T-helper 17 cell (primary cell): ENCODE measurements at places on chromosomes 7 and 10.

DNA sequence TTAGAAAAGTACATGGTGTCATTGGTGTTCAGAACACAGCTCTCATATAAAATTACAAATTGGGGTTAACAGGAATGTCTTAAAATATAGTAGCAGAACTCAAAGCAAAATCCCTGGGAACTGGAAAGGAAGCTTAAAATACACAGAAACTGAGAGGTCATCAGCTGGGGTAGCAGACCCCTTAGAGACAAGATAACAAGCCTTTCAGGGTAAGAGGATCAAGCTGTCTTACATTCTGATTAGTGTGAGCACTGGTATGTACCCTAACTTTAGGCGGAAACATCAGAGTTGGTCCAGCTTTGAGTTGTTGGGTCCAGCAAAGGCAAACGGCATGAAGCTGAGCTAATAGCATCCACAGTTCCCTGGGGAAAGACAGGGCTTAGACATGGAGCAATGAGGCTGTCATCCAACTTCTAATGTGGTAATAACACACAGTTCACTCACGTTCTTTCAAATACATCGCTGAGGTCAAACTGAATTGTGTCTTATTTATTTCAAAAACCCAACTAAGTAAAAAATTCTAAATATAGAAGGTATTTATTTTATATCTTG is 32.6 kb downstream of the ARHGAP21 start:
- DNase-seq = no peak
- no peaks in the 10 kb centered on the region for H3K36me3 ChIP-seq
- no peak overlapping the region for H3K4me3 ChIP-seq

DNA sequence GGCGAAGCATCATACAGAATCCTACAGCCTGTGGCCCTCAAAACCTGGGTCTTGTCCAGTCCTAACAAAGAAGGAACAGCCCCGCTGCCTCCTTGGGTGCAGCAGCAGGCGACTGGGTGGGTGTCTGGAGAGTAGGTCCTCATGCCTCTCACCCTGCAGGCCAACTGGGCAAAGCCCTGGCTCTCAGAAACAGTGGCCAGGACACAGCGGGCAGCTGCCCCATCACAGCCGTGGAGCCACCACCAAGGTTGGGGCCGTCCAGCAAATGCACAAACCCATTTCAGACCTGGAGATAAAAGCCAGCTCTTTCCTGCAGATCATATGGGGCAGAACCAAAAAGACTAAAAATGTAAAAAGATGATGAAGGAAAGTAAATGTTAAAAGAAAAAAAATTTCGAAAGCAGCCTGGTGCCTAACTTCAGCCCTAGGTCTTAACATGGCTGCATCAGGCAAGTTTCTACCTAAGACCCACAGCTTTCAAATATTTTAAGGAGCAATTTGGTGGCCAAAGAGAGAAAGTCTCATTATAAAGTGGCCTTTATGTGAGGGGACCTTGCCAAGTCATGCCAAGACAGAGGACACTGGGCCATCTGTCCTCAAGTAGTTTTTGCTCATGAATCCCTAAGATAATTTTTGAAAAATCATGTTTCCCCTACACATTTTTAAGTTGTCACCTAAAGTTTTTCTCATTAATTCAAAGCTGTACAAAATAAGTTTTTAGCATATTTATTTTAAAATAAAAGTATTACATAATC is 142.1 kb downstream of the PAXIP1 start:
- no peak overlapping the region for H3K4me3 ChIP-seq
- H3K36me3 ChIP-seq = no peaks in the 10 kb centered on the region
- no peak for DNase-seq
- peaks cover 21% of the 10 kb centered on the region for H3K27me3 ChIP-seq

DNA sequence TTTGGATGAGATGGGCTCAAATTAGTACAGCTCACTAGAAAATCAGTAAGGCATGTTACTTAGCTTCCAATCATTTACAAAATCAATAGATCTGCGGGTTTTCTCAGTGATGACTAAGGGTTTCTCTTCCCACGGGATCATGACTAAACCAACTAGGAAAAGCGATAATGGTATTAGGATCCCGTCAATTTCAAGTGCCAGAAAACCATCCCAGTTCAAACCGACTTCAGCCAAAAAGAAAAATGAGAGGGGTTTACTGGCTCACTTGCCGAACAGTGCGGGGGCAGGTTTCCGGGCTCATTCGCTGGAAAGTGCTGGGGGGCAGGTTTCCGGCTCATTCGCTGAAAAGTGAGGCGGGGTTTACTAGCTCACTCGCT is 62.1 kb upstream of the LYZL2 start:
- DNase-seq = no peak
- H3K4me3 ChIP-seq = no peak overlapping the region
- H3K36me3 ChIP-seq = no peaks in the 10 kb centered on the region
- H3K4me1 ChIP-seq = peaks cover 10% of the 10 kb centered on the region
- peaks cover 16% of the 10 kb centered on the region for H3K27me3 ChIP-seq

- no peak overlapping the region for H3K27ac ChIP-seq
- no peak for DNase-seq
- H3K4me1 ChIP-seq = peaks cover 2% of the 10 kb centered on the region
- H3K27me3 ChIP-seq = no peaks in the 10 kb centered on the region
These were observed 28.7 kb downstream of the PITRM1 start for GRCh38 chr10:3143791-3144434.

DNA sequence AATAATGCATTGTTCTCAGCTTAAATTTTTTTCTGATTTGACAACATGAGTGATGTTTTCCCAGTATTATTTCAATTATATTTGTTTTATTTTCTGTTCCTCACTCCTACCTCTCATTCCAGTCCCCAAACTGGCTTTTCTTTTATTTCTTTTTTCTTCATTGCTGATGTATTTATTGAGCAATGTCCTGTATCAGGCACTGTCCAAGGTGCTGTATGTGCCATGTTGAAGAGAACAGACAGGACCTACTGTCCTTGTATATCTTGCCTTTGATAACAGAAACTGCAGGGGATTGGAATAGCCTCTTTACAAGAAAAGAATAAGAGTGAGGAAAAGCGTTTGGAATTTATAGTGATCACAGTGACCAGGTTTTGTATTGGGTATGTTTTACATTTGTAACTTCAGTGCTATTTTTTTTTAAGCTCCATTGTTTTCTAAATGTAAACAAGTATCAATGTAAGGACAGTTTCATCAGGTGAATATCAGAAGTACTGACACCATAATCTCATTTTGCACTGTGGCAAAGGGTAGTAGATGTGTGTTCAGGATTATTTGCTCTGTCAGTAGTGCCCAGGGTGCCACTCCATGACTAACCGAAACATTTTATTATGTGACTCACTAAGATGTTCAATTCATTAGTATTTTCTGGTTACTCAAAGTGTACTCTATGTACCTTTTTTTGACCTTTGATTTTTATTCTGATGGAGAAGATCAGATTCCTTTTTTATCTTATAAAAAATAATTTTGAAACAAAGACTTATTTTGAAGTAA is 15.6 kb upstream of the CLDN12 start:
- H3K36me3 ChIP-seq = peaks cover 7% of the 10 kb centered on the region
- no peak overlapping the region for H3K27ac ChIP-seq
- H3K4me1 ChIP-seq = peaks cover 3% of the 10 kb centered on the region
- no peaks in the 10 kb centered on the region for H3K27me3 ChIP-seq
- no peak overlapping the region for H3K4me3 ChIP-seq

DNA sequence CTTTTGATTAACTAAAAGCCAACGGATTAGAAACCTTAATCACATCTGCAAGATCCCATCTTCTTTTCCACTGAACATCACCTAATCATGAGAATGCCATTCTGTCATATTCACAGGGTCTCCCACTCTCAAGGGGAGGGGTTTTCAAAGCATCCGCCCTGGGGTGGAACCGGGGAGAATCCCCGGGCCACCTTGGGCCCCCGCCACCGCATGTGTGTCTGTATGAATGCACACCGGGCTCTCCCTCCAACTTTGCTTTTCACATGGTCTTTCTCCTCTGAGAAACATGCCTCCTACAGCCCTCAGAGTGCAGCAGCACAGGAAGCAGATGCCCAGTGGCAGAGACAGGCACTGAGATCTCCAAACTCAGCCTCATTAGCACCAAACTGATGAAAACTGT is 233.2 kb upstream of the PPP2R2D start:
- H3K4me1 ChIP-seq = no peaks in the 10 kb centered on the region
- no peak overlapping the region for H3K4me3 ChIP-seq
- no peaks in the 10 kb centered on the region for H3K27me3 ChIP-seq
- H3K36me3 ChIP-seq = peaks cover 3% of the 10 kb centered on the region

GRCh38 chr10:34736976-34737771 is 77.9 kb downstream of the PARD3 start:
- no peak overlapping the region for H3K27ac ChIP-seq
- H3K36me3 ChIP-seq = peaks cover 4% of the 10 kb centered on the region
- H3K27me3 ChIP-seq = peaks cover 38% of the 10 kb centered on the region
- DNase-seq = no peak

GRCh38 chr10:94251098-94251497 is 111.6 kb downstream of the NOC3L start:
- H3K4me1 ChIP-seq = no peaks in the 10 kb centered on the region
- peaks cover 51% of the 10 kb centered on the region for H3K27me3 ChIP-seq

DNA sequence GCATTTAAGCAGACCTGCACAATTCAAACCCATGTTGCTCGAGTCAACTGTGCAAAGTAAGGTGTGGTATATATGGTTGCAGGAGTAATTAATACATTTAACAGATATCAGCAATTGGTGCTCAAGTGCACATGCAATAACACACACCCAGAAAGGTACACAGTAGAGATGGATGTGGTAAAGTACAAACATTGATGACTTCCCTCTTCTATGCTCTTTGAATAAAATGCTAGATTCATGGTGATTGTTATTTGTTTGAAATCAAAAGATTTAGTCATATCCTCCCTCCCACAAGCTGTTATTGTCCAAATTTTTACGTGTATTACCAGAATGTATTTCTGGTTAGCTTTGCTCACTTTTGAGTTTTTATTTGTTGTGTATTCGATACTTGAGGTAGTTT is 262.0 kb upstream of the CSTF2T start:
- peak overlapping the region; percentile 45 for H3K4me3 ChIP-seq
- H3K36me3 ChIP-seq = no peaks in the 10 kb centered on the region
- H3K27me3 ChIP-seq = peaks cover 58% of the 10 kb centered on the region

DNA sequence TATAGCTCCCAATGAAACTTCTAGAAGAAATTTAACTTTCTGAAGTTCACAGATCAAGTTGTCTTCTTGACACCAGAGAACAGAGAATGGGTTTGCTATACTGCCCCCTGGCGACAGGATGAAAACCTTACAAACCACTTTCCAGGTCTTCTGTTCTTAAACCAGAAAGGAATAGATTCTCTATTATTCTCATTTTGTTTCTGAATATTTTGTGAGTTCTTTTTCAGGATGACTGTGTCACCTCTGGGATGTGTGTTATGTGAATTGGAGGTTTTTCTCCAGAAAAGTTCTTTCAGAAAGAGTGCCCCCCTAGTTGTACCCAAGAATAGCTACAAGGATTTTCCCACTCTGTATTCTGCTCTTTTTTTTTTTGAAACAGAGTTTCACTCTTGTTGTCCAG is 6.3 kb downstream of the IFT22 start:
- no peak for DNase-seq
- no peaks in the 10 kb centered on the region for H3K36me3 ChIP-seq
- H3K4me3 ChIP-seq = no peak overlapping the region
- peaks cover 2% of the 10 kb centered on the region for H3K4me1 ChIP-seq
- H3K27ac ChIP-seq = no peak overlapping the region

GRCh38 chr10:69123306-69123746 is 652 bp upstream of the VPS26A start:
- no peaks in the 10 kb centered on the region for H3K27me3 ChIP-seq
- H3K36me3 ChIP-seq = no peaks in the 10 kb centered on the region
- H3K4me3 ChIP-seq = peak overlapping the region; percentile 95
- no peak for DNase-seq
- H3K4me1 ChIP-seq = peaks cover 7% of the 10 kb centered on the region

DNA sequence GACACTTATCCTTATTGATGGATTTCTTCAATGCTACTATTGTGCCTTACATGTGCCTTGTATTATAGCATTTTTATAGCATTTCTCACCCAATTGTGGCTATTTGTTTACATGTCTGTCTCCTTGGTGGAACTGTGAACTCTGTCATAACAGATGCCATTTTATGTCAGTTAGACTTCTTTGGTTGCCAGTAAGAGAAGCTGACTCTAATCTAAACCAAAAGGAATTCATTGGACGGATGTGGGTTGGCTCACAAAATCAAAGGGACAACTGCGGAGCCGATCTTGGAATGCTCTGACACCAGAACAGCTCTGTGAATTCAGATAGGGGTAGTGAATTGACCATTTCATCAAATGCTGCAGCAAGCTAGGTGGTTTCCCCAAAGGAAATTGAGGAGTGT is 15.0 kb downstream of the GARIN1A start:
- DNase-seq = no peak
- peaks cover 3% of the 10 kb centered on the region for H3K27me3 ChIP-seq
- H3K4me1 ChIP-seq = peaks cover 3% of the 10 kb centered on the region
- no peak overlapping the region for H3K4me3 ChIP-seq

GRCh38 chr10:129607607-129608109 is 140.6 kb downstream of the MGMT start:
- no peak for DNase-seq
- H3K4me1 ChIP-seq = peaks cover 3% of the 10 kb centered on the region
- H3K36me3 ChIP-seq = peaks cover 6% of the 10 kb centered on the region

DNA sequence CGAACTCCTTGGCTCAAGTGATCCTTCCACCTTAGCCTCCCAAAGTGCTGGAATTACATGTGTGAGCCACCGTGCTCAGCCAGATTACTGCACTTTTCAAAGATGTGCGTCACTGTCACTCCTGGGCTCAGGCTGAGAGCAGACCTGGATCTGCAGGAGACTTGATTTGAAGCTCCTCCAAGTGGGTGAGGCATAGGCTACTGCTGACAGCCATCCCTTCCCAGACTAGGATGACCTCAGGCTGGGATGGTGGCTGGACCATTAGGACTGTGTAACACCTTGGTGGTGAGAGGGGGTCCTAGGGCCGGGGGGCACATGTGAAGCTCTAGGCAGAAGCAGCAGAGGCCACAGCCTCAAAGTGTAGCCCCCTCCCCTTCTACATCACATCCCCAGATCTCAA is 8.2 kb upstream of the SRRM3 start:
- H3K4me3 ChIP-seq = no peak overlapping the region
- no peak for DNase-seq
- no peaks in the 10 kb centered on the region for H3K4me1 ChIP-seq
- H3K27ac ChIP-seq = no peak overlapping the region

DNA sequence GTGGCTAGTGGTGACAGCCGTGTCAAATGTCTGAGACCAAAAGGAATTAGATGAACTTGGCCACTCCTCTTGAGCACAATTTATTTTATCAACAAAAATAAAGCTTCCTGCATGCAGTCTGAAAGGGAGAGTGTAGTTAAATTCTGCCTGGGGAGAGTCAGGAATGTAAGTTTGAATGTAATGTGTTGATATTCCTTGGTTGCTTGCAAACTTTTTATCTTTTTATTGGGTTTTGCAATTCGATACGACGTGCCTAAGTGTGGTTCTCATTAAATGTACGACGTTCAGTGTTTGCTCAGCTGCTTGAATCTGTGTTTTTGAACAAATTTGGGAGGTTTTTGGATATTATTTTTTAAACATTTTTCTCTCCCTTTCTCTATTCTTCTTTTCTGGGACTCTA is 839.9 kb downstream of the CCSER2 start:
- no peaks in the 10 kb centered on the region for H3K36me3 ChIP-seq
- no peaks in the 10 kb centered on the region for H3K4me1 ChIP-seq
- no peak for DNase-seq
- no peak overlapping the region for H3K27ac ChIP-seq
- no peak overlapping the region for H3K4me3 ChIP-seq

- peaks cover 3% of the 10 kb centered on the region for H3K36me3 ChIP-seq
- no peak overlapping the region for H3K27ac ChIP-seq
- no peaks in the 10 kb centered on the region for H3K4me1 ChIP-seq
- no peak overlapping the region for H3K4me3 ChIP-seq
- H3K27me3 ChIP-seq = no peaks in the 10 kb centered on the region
These were observed 63.7 kb upstream of the APBB1IP start for GRCh38 chr10:26374426-26374825.
